ENCODE measurements at places on chromosomes 11 and 22.

GRCh38 chr11:31974366-31975136, 116.3 kb upstream of the RCN1 start:
- DNase-seq = no peak

DNA sequence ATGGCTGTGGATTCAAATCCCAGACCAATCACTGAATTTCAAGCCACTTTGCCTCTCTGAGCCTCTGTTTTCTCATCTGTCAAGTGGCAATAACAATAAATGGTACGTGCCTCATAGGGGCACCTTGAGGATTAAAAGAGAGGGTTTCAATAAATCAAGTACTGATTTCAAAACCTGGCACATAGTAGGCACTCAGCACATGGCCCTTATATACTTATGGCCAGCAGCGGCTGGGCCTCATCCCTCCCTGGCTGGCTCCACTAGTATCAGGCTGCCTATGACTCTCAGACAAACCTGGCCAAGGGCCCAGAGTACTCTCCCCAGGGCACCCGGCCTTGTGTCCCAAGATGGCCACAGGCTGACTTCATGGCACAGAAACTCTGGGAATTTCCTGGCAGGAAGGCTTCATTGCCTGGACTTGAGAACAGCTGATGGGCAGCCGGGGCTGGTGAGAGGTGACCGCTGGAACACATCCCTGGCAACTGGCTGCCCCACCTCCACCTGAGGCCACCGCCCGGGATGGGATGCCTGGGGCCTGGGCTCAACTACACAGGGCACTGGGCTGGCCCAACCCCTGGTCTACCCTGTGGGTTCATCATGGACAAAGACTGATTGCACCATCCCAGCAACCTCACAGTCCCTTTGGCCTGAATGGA, 3.4 kb downstream of the FADS3 start:
- no peak for DNase-seq

- no peak for DNase-seq
These were observed 3.1 kb upstream of the CAVIN3 start for GRCh38 chr11:6323291-6323905.

DNA sequence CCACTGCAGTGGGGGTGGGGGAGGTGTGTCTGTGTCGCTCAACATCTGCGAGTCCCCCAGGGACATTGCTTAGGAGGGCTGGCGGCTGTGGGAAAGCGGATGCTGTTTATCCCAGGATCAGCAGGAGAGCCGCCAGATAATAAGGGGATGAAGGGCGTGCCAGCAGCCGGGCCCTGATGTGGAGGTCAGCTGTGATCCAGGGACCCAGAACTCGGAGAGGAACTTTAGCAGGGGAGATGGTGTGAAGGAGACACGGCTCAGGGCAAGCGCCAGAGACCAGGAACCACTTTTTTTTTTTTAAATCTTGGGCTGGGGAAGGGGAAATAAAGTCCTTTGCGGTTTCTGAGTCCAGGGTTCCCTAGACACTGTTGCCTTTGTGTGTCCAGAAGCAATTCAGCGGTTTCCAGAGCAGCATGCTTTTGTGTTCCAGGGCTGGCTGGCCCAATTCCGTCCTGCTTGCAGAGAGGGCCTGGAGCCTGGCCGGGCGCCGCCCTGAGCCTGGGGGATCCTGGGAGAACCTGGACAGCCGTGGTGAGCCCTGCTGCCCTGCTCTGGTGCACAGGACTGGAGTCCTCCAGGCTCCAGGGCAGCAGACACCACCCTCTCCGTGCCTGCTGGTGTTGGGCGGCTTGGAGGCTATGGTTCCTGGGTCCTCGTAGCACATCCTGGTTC, at the start of gene GRAMD4:
TSS of gene GRAMD4 (plus strand) at position 557 of the 672 bp plus-strand sequence. CDS start 6,414 bp downstream, outside the sequence.
- peak; percentile 55 for DNase-seq

- no peak for DNase-seq
These were observed 208.4 kb downstream of the NXPE2 start for GRCh38 chr11:114886644-114887265.

DNA sequence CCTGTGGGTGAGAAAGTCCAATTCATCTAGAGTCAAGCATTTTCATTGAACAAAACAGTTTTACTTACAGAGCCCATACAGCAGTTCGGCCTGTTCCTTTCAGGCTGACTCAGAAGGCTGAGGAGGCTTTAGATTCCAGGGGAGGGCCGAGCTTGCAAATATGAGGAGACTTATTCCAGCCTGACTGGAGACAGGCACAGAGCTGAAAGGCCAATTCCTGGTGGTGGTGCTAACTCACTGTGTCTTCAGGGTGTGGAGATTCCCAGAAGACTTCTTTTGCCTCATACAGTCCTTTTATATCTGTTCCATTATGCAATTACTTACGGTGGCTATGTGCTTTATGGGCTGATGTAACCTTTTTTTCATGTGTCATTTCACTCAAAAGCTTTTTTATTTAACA, at the start of gene OR51E2:
TSS of gene OR51E2 (minus strand) at position 269 of the 400 bp plus-strand sequence. CDS start 15,142 bp downstream, outside the sequence.
- peak; percentile 39 for DNase-seq

GRCh38 chr11:77758331-77758730, 62.2 kb downstream of the RSF1 start:
- no peak for DNase-seq

DNA sequence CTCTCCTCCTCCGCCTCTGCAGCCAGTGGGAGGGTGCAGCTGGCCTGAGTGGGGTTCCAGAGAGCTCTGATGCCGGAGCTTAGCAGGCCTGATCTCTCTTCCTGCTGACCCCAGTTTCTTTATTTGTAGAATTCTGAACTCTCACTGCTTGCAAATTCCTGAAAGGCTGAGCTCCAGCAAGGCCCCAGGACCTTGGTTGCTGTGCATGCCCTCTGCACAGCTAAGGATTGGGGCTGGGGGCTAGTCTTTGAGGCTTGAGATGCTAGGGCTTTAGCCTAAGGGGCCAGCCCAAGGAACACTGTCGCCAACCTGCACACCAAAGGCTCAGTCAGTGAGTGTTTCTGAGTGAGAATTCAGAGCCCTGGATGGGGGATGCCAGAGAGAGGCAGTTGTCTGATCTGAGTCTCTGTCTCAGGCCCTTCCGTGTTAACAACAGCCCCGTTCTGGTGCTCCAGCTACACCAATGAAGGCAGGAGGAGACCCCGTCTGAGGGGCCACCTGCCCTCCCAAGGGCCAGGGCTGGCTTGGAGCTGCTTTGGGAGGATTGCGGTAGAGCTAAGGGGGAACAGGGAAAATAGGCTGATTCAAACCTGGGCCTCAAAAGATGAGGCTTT, 106.0 kb upstream of the LMO1 start:
- no peak for DNase-seq

DNA sequence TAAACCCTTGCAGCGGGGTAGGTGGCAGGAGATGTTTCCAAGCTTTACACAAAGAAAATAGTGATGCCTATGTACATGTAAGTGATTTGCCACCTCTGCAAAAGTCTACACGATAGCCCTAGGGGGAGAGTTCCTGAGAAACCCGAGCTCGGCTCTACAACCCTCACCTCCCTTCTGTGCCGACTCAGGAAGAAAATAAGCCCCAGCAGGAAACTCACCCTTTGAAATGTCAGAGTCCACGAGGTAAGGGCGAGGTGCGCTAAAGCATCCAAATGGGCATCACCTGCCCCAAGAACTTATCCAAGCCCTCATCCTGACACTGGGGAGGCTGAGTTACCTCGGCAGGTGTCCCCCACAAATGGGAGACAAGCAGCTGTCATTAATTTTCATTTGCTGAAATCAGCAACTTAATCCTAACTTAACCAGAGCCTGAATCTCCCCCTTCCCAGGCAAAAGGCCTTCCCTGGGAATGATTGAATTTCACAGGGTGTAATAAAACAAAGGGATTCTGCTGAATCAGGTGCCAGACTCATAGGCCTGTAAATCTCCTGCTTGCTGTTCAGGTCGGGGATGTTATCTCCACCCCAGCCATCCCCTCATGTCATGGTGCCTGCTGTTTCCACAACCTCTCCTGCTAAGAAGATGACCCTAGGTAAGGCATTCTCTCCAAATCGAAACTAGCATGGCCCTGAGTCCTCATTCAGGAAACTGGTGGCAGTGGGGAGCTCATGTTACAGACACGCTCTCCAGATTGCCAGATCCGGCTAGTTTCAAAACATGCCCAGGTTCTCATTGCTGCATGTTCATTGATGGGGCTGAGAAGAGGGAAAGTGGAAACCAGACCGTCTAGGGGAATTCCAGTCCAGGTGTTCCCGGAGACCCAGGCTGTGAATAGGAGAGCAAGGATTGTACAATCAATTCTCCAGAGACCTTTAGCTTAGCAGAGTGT, 105.3 kb upstream of the KIRREL3 start:
- DNase-seq = peak; percentile 72

DNA sequence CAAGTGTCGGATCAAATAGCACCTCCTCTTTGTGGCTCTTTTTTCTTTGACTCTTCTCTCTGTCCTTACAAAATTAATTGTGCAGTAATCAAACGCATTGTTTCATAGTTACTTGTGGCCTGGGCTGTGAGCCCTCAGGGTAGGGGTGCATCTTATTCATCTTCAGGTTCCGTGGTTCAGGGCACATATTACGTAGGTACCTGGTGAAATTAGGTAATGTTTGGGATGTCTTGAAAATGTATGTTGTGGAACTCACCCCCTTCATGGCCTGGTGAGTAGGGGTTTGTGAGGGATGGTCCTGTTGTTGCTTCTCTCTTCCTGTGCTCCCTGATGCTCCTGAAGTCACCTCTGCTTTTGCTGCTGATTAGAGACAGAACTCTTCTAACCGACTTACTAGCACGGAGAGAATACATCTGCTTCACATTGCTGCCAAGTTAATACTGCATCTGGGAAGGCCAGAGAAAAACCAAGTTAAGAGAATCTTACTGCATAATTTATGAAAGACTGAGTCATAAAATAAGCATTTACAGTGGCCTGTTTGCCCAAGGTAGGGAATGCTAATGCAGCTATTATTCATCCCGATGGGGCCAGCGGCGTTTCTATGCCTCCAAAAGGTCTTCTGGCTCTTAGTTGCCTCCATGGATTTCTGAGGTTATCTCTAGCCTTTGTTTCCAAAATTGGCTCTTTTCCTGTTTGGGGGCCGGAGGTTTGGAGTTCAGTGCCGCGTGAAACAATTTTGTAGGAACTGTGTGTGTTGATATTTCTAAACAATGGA, 66.9 kb downstream of the TBC1D22A start:
- DNase-seq = no peak

DNA sequence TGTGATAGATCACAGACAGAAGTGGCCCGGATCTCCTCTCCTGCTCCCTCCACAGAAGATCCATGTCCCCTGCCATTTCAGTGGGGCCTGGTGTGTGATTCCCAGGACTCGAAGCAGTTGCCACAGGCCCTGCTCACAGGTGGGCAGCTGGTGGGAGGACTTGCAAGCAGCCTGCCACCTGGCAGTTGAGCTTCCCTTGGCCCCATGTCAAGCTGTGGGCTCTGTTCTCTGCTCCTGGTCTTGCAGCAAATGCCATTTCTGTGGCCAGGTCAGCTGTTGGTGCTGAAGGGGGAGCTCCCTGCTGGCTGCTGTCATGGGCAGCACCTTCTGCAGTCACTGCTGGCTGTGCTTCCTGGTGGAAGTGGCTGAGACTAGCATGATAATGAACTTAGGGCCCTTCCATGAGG, 59.1 kb upstream of the SLC22A12 start:
- no peak for DNase-seq

All from neural progenitor cell (in vitro differentiated cells).